ENCODE measurements at places on chromosomes 16 and 17.

DNA sequence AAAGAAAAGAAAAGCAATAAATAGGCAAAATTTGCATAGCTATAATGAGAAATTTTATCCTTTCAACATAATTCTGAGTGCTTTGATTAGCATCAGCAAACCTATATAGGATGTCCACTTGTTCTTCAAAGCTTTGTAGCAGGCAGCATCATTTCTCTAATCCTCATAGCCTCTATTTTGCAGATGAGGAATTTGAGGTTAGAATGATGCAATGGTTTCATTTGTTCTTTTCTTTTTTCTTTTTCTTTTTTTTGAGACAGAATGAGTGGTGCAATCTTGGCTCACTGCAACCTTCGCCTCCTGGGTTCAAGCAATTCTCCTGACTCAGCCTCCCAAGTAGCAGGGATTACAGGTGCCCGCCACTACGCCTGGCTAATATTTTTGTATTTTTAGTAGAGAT is 594.4 kb downstream of the TOX3 start:
- no peaks in the 10 kb centered on the region for H3K4me1 ChIP-seq
- no peaks in the 10 kb centered on the region for H3K36me3 ChIP-seq
- DNase-seq = no peak
- no peak overlapping the region for H3K4me3 ChIP-seq

GRCh38 chr17:65085397-65085796 is 28.9 kb upstream of the GNA13 start:
- no peak for DNase-seq
- no peaks in the 10 kb centered on the region for H3K27me3 ChIP-seq
- H3K36me3 ChIP-seq = no peaks in the 10 kb centered on the region
- H3K27ac ChIP-seq = no peak overlapping the region
- peaks cover 9% of the 10 kb centered on the region for H3K4me1 ChIP-seq

DNA sequence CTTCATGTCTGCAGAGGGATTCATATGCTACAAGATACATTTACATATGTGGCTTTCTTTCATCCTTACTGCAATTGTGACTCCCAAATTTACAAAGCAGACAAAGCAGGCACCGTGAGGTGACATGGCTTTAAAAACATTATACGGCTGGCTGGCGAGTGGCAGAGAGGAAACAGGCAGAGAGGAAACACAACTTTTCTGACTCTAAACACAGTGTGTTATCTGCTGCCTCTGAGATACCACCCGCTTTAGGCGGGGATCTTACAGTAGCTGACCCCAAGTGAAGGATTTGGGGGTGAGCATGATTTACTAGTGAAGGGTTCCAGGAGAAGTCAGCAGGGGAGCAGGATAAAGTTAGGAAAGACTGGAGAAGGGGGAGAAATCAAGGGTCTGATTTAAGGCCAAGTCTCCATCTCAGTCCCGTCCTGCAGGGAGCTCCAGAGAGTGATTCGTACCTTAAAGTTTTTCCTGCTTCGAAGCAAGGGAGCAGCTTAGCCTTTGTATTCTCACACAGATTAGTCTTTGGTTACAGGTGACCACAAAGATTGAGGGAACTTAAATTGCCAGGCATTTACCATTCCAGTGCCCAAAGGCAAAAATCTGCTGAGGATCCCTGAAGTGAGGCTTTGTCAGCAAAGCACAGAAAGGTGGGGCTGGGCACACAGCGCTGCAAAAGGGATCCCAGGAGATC is 355.0 kb downstream of the GRIN2A start:
- H3K27ac ChIP-seq = no peak overlapping the region
- no peaks in the 10 kb centered on the region for H3K4me1 ChIP-seq
- no peaks in the 10 kb centered on the region for H3K27me3 ChIP-seq
- no peak for DNase-seq
- no peak overlapping the region for H3K4me3 ChIP-seq
- no peaks in the 10 kb centered on the region for H3K36me3 ChIP-seq

DNA sequence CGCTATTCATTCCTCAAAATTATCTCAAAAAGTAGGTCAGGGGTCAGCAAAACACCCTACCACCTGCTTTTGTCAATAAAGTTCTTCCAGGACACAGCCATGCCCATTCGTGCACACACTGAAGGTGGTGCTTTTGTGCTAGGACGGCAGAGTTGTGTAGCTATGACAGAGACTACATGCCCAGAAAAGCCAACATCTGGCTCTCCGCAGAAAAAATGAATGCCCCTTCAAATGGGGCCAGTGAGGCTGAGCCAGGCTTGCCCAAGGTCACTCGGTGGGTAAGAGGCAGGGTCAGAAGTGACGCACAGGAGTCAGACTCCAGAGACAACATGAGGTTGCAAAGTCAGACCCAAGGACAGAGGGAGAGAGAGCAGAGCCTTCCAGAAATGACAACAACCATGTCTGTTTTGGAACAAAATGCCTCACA is 200.1 kb downstream of the XYLT1 start:
- no peaks in the 10 kb centered on the region for H3K27me3 ChIP-seq
- H3K27ac ChIP-seq = peak overlapping the region; percentile 65
- no peak overlapping the region for H3K4me3 ChIP-seq
- no peak for DNase-seq
- H3K4me1 ChIP-seq = peaks cover 51% of the 10 kb centered on the region
- no peaks in the 10 kb centered on the region for H3K36me3 ChIP-seq

DNA sequence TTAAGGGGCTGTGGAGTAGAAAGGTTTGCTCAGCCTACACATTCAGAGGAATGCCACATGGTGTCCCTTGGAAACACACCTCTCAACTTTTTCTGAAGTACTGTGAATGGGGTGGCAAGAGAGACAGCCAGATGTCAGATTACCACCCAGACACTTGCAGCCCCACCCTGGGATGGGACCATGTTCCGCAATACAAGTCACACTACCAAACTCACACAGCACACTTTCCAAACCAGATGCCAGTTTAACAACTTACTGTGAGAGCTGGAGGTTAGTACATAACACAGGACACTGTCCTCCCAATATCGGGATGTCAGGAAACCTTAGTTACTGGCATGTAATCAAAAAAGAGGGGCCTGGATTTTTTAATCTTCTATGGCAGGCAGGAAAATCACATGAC is 7.9 kb downstream of the USP7 start:
- peaks cover 44% of the 10 kb centered on the region for H3K4me1 ChIP-seq
- no peak for DNase-seq
- H3K27me3 ChIP-seq = no peaks in the 10 kb centered on the region
- H3K27ac ChIP-seq = no peak overlapping the region

- H3K27ac ChIP-seq = peak overlapping the region; percentile 51
- H3K4me3 ChIP-seq = no peak overlapping the region
- DNase-seq = peak; percentile 69
- peaks cover 13% of the 10 kb centered on the region for H3K36me3 ChIP-seq
- H3K27me3 ChIP-seq = no peaks in the 10 kb centered on the region
These were observed 29.3 kb downstream of the MXRA7 start for GRCh38 chr17:76681222-76682137.

DNA sequence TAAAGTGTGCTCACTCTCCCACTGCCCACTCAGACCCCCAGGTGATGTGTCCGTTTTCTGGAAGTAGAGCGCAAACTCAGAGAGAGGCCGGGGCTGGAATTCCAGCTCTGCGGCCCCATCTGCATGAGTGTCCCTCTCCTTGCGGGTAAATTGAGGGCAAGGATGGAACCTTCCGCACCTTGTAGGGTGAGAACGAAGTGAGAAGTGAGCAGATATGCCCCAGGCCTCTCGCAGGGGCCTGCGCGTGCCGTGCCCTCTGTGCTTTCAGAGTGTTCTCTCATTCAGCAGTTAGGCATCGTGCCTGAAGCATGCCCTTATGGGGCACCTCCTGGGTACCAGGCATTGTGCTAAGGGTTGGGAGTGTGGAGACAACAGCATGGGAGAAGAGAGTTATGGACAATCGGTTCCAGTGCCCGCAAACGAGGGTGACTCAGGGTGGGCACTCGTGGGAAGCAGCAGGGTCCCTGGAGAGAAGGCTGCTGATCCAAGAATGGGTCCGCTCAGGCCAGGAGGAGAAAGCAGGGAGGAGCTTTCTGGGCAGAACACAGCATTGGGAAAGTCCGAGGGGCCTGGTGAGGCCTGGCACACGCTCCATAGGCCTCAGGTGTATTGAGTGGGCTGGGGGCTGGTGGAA is 23.8 kb downstream of the CMIP start:
- peaks cover 20% of the 10 kb centered on the region for H3K36me3 ChIP-seq
- peaks cover 19% of the 10 kb centered on the region for H3K4me1 ChIP-seq
- H3K4me3 ChIP-seq = no peak overlapping the region
- no peak for DNase-seq
- H3K27ac ChIP-seq = no peak overlapping the region

- no peak overlapping the region for H3K4me3 ChIP-seq
- peaks cover 2% of the 10 kb centered on the region for H3K4me1 ChIP-seq
- H3K36me3 ChIP-seq = peaks cover 22% of the 10 kb centered on the region
- no peak overlapping the region for H3K27ac ChIP-seq
- peaks cover 2% of the 10 kb centered on the region for H3K27me3 ChIP-seq
These were observed 329 bp upstream of the NLE1 start for GRCh38 chr17:35142467-35142796.

GRCh38 chr16:68273896-68274295 is 9.6 kb downstream of the SLC7A6 start:
- H3K4me1 ChIP-seq = peaks cover 13% of the 10 kb centered on the region
- H3K36me3 ChIP-seq = peaks cover 14% of the 10 kb centered on the region
- no peak overlapping the region for H3K4me3 ChIP-seq
- no peaks in the 10 kb centered on the region for H3K27me3 ChIP-seq
- H3K27ac ChIP-seq = no peak overlapping the region
- DNase-seq = no peak

- H3K36me3 ChIP-seq = no peaks in the 10 kb centered on the region
- DNase-seq = no peak
- H3K4me3 ChIP-seq = no peak overlapping the region
These were observed 8.5 kb downstream of the PECAM1 start for GRCh38 chr17:64382061-64382583.

Measured in large intestine (tissue), 12 donors.